NCI-H187 treated with DMSO at 0.1 percent for 48 hours (cell line): ENCODE measurements at places on chromosomes 1 and 21.

DNA sequence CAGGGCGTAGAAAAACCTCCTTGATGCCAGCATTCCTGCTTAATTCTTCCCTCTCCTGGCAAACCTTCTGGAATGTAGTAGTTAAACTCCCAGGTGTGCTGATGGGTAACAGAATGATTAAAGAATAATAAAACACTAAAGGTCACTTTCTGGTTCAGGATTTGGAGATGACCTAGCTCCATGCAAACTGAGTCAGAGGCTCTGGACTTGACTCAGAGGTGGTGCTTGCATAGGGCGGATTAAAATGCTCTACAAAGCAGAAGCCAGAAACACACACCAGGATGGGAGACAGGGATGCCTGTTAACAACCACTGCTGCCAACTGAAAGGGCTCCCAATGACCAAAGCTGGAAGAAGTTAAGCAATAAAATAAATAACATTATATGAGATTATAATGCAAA is 41.5 kb downstream of the KRTAP19-8 start:
- DNase-seq, result no peak

DNA sequence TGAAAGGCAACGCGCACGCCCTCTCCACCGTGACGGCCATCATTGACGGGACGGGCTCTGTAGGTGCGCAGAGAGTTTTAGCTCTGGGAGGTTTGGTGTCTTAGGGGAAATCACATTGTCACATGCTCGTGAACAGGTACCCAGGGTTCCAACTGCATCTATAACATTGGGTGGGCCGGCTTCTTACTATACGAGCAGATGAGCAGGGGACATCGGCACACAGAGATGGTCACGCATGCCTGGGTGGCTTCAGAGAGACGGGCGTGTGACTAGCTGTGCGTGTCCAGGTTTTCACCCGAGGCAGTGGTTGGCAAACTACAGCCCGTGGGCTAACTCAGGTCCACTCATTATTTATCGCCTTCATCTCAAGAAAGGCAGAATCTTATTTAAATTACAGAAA is 54.7 kb downstream of the SLC37A1 start:
- DNase-seq, result no peak

- DNase-seq, result no peak
Observed at GRCh38 chr1:162982364-162982763, 86.8 kb upstream of the RGS4 start.

GRCh38 chr1:192958871-192959270 is 100.3 kb downstream of the UCHL5 start:
- no peak for DNase-seq

- DNase-seq, result no peak
Observed at GRCh38 chr1:200751717-200752116, 13.0 kb downstream of the CAMSAP2 start.

DNA sequence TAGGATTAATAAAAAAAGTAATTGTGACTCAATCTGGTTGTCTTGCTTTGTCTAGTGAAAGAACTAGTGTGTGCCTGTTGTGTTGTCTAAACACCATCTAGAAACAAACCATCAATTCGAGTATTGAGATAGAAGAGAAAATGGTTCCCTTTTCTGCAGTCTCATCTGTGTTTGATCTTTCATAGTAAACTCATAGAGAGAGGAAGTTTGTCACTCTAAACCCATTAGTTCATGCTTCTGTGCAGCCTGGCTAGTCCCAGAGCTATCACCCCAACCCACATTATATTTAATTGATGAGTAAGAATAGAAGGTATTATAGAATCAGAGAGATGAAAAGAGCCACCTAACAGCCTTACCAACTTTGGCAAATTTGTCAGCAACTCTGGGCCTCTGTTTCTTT is 99.5 kb downstream of the TGFB2 start:
- no peak for DNase-seq

GRCh38 chr1:160108888-160109662 is 6.5 kb upstream of the ATP1A2 start:
- no peak for DNase-seq

GRCh38 chr1:162085991-162086390 is 16.5 kb downstream of the NOS1AP start:
- DNase-seq, result no peak
